ENCODE measurements at places on chromosomes 12 and 14.

DNA sequence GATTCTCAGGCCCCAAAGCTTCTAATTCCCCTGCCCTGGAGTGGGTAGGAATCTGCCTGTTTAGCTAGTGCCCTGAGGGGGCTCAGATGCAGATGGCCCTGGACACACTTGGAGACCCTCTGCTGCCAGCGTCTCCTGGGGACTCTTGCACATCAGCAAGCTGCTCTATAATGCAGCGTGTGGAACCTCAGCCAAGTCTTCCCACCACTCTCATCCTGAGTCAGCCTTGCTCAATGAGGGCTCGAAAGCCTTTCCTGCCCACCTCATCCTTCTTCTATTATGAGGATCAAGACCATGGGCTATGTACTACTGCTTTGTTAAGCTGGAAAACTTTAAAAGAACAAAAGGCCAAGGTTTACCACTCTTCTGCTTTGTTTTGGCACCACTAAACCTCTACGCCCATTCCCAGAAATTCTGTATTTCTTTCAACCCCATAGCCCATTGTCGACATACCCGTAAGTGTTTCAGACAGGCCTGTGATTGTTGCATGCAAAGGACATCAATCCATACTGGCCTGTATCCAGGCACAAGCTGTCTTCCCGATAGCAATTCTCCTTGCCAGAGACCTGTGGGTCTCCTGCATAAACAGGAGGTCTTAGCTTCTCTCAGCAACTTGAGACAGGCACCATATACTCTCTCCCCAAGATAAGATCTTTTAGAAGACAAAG, 246.9 kb downstream of the DPF3 start:
- no peak for DNase-seq

DNA sequence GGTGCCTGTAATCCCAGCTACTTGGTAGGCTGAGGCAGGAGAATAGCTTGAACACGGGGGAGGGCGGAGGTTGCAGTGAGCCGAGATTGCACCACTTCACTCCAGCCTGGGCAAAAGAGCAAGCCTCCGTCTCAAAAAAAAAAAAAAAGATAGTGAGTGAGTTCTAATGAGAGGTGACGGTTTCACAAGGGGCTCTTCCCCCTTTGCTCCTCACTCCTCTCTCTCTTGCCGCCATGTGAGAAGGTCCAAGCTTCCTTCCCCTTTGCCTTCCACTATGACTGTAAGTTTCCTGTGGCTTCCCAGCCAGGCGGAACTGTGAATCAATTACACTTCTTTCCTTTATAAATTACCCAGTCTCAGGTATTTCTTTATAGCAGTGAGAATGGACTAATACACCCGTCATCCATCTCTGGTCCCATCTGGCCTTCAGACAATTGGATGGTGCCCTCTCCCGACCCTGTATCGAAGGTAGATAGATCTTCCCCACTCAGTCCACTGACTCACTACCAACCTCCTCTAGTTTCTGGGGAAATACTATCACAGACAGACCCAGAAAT, 27.0 kb upstream of the RCOR1 start:
- no peak for DNase-seq

DNA sequence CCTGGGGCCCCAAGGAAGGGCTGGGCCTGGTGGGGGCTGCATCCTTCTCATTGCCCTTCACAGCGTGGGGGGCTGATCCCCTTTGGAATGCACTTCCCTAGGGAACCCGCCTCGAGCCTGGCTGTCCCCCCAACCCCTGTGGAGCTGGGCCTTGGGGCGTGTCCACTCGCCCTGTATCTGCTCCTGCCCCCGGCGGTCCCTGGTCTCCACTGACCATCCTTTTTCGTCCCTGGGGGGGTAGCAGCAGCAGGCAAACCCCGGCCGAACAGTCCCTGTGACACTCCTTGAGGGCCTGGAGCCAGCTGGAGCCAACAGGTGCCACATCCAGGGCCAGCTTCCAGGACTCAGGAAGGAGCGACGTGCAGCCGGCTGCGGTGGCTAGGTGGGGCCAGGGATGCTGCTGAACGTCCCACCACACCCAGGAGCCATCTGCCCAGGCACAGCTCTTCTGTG, 9.4 kb upstream of the GPR132 start:
- no peak for DNase-seq

GRCh38 chr14:22531451-22532344, 57.3 kb downstream of the DAD1 start:
- no peak for DNase-seq

GRCh38 chr12:53466640-53467039, 14.7 kb downstream of the PCBP2 start:
- DNase-seq, result no peak

DNA sequence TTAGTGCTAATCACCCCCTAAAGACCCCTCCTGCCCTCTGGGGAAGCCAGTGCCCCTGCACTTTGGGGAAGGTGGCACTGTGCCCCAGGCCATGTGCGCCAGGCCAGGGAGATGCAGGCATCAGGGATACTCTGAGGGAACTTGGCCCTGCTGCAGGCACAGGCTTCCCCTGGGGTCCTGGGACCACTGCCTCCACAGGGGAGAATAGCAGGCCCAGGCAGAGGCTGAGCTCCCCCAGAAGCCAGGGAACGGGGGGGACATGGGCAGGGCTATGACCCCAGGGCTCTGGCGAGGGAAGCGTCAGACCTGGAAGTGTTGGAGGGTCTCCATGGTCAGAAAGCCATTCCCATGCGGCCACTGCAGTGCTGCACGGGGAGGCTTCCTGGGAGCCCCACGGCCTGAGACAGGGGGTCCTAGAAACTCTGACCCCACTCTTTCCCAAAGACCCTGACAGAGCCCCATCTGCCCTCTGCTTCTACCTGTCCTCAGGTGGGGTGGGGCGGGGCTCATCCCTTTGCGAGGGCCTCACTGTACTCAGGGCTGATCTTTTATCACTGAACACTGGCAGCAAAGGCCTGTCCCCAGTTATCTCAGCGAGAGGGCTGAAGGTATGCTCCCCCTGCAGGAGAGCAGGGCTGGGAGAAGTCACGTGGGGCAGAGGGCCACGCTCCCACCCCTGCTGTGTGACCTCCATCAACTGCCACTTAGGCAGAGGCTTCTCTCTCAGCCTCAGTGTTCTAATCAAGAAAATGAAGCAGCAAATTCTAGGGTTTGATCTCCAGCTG, 160.0 kb downstream of the CALM1 start:
- no peak for DNase-seq

DNA sequence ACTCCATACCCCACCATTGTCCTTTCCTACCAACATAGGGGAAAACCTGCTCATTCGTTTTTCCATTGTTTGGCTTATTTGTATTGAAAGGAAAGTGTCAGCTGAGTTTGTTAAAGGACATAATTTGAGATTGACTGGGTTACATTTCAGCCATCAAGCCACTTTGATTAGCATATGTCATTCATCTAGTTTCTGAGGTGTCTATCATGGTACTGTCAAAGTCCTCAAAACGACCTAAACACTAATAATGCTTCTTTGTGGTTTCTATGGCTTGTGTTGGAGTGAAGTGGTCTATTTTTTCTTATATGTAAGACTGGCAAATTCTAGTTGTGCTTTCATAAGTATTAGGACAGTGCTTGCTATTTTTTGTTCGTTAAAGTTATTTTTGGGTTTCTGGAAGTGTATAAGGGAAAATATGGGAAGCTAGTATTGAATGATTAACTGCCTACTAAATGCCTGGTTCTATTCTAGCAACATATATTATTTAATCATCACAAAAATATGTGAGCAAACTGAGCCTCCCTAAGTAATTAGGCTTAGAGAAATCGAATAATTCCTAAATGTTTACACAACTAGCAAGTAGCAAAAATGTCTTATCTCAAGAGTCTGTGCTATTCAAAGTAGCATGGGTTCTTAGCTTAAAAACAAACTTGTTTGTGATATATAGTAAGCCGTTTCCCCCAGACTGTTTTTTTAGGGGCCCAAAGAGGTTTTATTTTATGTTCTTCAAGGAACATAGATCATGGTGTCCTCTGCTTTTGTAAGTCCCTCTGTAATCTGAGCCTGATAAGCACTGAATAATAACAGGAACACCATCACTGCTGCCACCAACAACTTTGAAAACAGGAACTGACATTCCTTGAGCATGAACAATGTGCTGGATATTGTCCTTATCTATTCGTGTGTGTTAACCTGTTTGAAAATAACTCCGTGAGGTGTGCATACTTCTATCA, 67.1 kb downstream of the DERA start:
- no peak for DNase-seq

Measured in GM04504 (cell line).